ENCODE measurements at places on chromosomes 3 and 15.

- no peak for DNase-seq
Measured at GRCh38 chr3:136929977-136930670, 27.7 kb upstream of the IL20RB start.

DNA sequence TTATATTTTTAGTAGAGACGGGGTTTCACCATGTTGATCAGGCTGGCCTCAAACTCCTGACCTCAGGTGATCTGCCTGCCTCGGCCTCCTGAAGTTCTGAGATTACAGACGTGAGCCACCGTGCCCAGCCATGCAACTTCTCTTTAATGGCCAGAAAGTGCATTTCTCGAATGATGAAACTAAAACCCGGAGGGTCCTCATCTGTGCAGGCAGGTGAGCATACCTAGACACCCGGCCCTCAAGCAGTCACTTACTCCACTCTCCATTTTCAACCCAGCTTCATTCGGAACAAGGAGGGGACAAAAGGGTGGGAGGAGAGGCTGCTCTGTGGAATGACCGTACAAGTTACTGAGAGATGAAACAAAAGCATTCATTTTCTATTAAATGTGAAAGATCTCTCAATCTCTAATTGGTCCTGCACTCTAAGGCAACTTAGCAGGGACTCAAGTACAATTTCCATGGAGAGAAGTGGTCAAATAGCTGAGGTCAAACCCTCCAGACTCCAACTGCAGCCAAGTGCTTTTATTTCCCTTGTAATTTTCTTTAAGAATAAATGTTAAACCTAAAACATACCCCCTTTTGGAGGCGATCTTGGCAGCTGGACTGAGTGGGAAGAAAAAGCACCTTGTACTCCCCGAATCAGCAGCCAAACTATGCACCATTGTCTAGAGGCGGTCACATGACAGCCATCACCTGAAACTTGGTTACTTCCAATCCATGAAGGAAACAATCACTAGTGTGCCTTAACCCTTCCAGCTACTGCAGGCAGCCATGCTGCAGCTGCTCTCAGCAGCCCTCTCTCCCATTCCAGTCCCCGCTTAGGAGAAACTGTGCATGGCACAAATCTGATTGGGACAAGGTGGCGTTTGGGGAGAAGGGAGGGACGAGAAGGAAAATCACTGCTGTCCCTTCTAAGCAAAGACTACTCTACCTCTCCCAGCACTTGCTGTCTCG is 62.2 kb downstream of the VGLL4 start:
- no peak for DNase-seq

- no peak for DNase-seq
Measured at GRCh38 chr3:101836652-101837598, 12.4 kb upstream of the NFKBIZ start.

DNA sequence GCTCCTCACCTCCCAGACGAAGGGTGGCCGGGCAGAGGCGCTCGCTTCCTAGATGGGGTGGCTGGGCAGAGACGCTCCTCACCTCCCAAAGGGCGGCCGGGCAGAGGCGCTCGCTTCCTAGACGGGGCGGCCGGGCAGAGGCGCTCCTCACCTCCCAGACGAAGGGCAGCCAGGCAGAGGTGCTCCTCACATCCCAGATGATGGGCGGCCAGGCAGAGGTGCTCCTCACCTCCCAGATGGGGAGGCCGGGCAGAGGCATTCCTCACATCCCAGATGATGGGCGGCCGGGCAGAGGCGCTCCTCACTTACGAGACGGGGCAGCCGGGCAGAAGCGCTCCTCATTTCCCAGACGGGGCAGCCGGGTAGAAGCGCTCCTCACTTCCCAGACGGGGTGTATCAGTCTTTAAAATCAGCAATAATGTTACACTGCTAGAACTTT is 19.4 kb upstream of the CCNL1 start:
- no peak for DNase-seq

DNA sequence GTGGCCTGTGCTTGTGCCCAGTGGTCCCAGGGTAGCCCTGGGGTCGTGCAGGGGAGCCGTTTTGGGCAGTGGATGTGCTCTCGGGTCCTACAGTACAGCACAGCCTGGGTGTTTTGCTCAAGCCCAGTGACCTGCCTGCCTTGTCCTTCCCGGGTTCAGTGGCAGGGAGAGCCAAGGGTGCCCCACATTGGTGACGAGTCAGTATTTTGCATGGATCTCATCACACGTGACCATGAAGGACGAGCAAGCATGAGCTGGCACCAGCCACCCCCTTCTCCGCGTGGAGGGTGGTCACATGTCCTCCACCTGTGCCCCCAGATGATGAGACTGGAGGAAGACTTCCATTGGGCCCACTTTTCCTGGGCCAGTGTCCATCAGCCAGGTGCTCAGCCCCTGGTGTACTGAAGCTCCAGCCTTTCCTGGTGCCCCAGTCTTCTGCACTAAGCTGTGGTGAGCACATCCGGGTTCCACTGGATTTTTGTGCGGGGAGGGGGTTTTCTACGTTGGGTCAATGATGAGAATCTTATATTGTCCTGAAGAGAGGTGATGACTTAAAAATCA is 197.5 kb downstream of the UBE3A start:
- DNase-seq: no peak

- DNase-seq: no peak
Measured at GRCh38 chr3:13532085-13532484, 16.8 kb upstream of the FBLN2 start.

DNA sequence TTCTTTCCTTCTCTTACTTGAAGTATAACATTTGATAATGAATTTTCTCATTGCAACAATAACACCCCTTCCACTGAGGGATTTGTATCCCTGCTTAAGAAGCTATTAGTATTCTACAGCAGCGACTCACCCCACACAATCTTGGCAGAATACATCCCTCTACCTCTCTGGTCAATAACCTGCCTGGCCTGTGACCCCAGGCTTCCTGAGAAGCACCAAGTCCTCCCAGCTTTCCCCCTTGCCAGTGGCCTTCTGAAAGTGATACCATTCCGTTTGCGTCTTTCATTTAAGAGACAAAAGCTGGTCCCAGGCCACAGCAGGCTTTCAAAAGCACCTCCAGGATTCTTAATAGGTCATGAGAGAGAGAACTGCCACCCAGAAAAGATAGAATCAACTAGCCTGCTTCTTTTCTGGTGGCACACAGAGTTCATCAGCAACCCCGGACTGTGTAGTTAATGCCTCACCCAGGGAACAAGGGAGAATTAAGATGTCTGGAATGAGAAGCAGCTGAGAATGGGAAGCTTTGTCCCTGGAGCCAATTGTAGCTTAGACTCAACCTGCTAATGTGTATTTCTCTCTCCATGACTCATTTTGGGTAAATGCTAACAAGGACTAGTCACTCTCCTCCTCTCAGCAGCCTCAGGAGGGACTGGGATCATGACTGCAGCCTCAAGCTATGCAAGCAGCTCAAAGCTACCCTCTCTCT is 101.0 kb upstream of the CPNE4 start:
- DNase-seq: no peak

GRCh38 chr15:93417156-93417555 is 328.1 kb upstream of the RGMA start:
- no peak for DNase-seq

DNA sequence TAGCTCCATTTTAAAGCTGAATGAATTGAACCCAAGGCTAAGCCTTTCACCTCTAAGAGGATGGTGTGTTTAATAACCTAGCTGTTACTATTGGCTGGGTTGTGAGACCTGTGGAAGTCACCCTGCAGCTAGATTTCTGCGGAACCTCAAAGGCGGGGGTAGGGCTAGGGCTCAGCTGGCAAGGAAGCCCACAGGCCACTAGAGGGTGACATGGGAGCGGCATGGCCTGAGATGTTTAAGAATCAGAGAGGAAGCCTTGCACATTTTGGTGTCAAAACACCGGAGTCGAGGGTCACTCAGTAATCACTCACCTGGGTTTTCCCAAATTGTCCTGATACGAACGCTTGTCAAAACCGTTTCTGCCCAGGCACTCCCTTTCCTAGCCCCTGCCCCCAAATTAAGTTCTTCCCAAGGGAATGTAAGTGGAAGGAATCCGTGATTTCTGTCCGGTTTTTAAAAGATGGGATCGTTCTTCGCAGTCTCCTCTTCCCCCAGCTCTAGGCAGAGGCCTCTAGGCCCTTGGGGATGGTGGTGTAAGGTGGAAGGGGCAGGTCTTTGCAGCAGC is 3.8 kb upstream of the ACAD9 start:
- peak; percentile 62 for DNase-seq

GRCh38 chr3:174202561-174202960 is 656.6 kb upstream of the NAALADL2 start:
- DNase-seq: no peak

DNA sequence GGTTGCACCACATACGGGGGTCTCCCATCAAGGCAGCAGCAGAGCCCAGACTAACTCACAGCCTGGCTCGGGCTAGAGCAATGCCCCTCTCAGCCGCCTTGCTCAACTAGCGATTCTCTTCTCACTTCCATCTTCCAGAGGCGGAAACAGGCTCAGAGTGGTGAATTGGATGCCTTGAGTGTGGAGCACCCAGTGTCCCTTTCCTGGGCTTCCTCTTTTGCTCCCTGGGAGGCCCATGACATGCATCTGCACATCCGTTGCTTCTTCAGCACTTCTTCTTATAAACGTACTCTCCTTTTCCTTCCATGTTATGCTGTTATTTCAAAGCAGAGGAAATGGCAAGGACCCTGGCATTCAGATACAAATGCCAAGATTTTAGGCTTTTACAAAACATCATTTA is 2.1 kb upstream of the IQSEC1 start:
- no peak for DNase-seq

- no peak for DNase-seq
Measured at GRCh38 chr3:13891492-13892073, 11.7 kb upstream of the WNT7A start.

GRCh38 chr3:87082796-87083440 is 92.0 kb upstream of the VGLL3 start:
- DNase-seq: no peak

DNA sequence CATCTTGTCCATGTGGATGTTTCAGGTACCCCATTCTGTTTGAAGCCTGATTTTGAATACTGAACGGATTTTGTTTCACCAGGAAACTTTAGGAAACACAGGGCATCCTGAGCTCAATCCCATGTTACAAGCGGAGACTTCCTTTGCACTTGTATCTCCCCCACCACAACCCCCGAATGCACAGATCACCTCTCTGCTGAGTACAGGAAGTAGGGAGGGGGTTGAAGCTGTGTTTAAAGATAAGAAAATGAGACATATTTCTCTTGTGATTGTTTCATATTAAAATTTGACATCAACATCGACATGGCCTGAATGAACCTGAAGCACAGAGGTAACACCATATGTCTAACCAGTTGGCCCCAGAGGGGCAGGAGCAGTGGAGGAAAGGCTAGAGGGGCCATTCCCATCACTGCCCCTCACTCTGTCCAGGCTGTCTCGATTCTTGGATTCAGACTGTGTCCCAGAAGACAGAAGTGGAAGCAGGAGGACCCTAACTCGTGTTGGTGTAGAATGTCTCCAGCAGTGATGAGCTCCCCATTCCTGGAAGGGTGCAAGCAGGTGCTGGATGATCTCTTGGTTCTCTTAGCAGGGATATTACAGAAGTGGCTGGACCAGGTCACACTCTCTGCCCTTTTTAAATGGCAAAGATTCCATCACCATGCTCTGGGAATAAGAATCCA is 59.6 kb upstream of the IQSEC1 start:
- peak; percentile 6 for DNase-seq

DNA sequence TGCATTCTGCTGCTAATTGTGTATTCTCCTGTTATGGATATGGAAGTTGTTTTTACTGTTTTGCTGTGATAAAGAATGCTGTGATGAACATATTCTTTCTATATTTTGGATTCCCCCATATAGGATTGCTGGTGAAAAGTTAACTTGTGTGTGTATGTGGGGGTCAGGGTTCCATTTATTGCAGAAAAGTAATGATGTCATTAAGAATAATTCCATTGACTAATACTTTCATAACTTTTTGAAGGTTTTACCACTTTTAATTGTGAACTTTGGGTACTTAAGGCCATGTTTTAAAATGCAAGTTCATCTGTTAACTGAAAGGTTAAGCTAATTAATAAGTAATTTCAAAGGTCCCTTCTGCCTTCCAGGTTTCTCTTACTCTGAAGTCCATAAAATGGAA is 6.2 kb downstream of the NEO1 start:
- DNase-seq: no peak

GRCh38 chr3:50186096-50186495 is 5.3 kb upstream of the GNAT1 start:
- no peak for DNase-seq

GRCh38 chr15:78618490-78618934 is 2.3 kb downstream of the CHRNA3 start:
- DNase-seq: peak; percentile 80

GRCh38 chr15:79089331-79089889 is 1.2 kb downstream of the RASGRF1 start:
- no peak for DNase-seq

- DNase-seq: no peak
Measured at GRCh38 chr15:53843869-53844569, 84.6 kb upstream of the WDR72 start.

DNA sequence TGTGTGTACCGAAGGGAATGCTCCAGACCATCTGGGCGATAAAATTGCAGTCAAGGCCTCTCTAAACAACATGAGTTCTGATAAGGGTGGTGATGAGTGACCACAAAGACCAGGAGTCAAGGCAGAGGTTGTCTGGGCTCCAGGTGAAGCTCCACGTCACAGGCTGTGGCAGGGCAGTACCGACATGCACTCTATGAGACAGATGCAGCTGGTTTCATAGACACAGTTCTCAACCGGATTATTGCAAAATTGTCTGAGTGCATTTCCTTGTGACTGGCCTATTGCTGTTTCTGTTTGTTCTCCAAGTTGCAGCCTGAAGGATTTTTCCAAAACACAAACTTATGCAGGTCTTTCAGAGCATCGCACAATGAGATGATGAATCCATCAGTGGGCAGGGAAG is 157.5 kb upstream of the HES1 start:
- DNase-seq: no peak

DNA sequence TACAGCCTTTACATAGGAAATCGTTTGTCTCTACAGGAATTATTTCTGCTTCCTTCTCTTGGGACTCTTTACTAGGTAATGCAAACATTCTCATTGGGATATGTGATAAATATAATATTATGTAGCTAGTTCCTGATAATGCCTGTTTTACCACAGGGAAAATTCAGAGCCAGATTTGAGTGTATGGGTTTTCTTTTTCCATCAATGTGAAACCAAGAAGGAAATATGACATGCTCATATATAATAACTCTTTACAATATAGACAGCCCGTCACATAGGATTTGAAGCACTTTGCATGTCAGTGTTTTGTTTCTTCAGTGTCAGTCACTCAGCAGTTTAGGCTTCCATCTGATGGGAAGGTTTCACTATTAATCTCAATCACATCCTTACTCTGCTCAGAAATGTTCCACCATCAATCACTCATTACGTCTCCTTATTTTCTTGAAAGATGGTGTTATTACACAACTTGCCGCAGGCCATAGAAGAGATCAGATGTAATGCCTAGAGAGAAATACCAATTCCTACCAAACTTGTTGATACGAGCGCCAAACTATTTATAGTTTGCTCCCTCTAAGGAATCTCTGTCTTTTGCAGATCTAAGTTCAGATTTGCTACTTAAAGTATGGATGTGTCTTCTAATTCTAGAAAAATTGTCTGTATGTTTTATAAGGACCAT is 314.8 kb downstream of the DIPK2A start:
- no peak for DNase-seq

GRCh38 chr3:126995254-126995780 is 12.4 kb downstream of the PLXNA1 start:
- no peak for DNase-seq

All from activated CD8-positive, alpha-beta memory T cell treated with anti-CD3 and anti-CD28 coated beads, Interleukin-2, amount 50 U/mL, for 4 hours (primary cell).